ENCODE measurements at places on chromosomes 4 and X.

GRCh38 chr4:120354381-120354780, 287.7 kb upstream of the MAD2L1 start:
- no peak for DNase-seq

DNA sequence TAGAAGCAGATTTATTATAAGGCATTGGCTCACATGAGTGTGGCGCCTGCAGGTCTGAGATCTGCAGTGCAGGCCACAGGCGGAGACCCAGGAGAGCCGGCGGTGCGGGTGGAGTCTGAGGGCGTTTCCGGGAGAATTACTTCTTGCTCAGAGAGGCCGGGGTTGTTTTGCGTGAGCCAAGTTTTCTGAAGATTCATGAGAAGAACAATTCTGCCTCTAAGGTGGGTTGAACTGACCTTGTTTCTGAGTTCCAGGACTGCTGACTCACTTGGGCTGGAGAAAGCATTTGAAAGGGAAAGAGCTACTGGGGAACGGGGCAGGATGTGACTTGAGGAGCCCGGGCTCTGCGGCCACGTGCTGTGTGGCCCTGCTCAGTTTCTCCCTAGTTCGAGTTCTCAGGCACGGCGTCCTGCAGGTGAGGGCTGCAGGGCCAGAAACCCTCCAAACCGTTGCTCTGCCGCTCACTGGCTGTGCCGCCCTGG, 36.7 kb upstream of the SORCS2 start:
- DNase-seq, result peak; percentile 19

DNA sequence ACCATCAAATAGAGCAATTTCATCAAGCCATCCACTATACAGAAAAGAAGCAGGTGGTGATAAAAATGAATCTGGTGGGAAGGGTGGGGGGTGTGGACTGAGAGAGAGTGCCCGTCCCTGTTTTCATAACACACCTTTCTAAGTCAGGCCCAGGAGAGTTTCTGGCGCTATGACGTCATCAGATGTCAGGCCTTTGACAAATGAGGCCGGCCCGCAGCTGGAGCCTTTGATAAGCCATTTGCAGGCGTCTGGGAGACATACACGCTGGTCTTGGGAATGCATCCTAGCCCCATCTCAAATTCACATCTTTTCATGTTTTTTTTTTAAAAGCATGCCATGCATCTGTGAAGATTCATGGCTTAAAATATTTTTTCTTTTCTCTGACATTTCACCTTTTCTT, 404.5 kb downstream of the BCOR start:
- DNase-seq, result peak; percentile 16

- peak; percentile 28 for DNase-seq
Observed at GRCh38 chrX:54452920-54453319, 12.7 kb downstream of the TSR2 start.

DNA sequence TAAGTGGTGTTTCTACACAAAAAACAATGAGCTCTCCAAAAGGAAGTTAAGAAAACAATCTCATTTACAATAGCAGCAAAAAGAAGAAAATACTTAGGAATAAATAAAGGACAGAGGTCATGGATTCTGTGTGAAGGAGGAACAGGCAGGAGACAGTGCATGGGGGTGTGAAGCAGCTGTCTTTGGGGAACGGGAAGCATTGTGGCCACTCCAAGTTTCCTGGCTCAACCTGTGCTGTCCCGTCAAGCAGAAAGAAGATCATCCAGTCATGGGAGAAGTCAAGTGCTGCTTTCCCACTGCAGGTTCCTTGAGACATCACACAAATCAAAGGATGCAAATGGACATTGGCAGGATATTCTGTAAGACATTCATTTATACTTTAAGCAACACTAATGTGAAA, 66.1 kb upstream of the MAML3 start:
- DNase-seq, result no peak

- DNase-seq, result no peak
Observed at GRCh38 chr4:72152731-72153130, 120.9 kb downstream of the NPFFR2 start.

- DNase-seq, result no peak
Observed at GRCh38 chrX:72475952-72476668, 96.5 kb downstream of the HDAC8 start.

DNA sequence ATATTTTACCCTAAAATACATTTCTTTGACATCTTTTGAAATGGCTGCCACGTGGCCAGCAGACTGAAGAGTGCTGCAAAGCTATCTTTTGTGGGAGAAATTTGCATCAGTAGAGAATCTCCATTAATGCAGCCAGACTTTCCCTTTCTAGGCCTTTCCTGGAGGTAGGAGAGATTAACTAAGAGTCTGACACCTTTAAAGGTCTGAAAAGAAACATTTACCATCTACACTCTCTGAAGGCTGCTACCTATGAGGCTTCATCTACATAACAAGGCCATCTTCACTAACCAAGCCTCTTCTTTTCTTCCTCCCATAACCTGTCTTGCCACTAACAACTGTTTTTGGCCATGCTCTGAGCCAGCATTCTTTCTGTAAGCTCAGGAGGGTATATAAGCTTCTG, 17.8 kb upstream of the SPRY1 start:
- no peak for DNase-seq

- peak; percentile 53 for DNase-seq
Observed at GRCh38 chrX:50691820-50692219, 122.2 kb downstream of the SHROOM4 start.

DNA sequence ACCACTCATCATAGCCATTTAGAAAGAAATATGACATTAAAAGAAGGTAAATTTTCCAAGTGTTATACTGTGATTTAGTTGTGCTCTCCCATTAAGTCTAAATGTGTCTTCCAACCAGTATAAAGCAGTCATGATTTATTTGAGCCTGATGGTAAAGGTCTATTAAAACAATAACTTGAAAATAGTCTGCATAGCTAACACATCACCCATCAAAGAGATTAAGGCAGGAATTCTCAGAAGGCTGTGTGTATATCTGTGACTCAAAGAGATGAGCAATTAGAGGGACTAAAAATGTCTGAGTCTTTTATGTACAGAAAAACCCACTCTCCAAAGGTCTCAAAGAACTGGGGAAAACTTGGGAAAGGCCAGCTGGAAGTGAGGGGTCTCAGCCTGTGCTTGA, 70.3 kb upstream of the IQCM start:
- DNase-seq, result no peak

GRCh38 chrX:69556060-69557011, 52.2 kb downstream of the NALF2 start:
- DNase-seq, result peak; percentile 84

- DNase-seq, result peak; percentile 62
Observed at GRCh38 chr4:6343939-6344408, 74.3 kb downstream of the WFS1 start.

- DNase-seq, result no peak
Observed at GRCh38 chr4:39480902-39481695, 22.2 kb downstream of the LIAS start.

DNA sequence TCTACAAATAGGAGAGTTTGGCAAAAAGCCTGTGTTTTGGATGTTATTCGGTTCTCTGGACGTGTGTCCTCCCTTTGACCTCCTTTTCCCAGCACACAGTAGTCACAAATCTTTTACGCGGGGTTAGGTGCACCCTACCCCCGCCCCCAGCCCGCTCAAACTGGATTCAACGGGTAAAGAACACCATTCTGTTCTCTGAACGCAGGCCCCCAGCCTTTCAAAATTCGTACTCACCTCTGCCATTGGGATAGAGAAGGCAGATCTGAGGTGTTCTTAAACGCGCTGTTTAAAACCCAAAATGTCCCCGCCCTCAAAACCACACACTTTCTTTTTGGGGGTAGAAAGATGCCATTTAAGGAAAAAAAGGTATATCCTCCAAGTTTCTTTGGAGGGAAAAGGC, 2.7 kb downstream of the LEF1 start:
- no peak for DNase-seq

GRCh38 chr4:159227378-159227777, 124.5 kb downstream of the RAPGEF2 start:
- DNase-seq, result no peak

DNA sequence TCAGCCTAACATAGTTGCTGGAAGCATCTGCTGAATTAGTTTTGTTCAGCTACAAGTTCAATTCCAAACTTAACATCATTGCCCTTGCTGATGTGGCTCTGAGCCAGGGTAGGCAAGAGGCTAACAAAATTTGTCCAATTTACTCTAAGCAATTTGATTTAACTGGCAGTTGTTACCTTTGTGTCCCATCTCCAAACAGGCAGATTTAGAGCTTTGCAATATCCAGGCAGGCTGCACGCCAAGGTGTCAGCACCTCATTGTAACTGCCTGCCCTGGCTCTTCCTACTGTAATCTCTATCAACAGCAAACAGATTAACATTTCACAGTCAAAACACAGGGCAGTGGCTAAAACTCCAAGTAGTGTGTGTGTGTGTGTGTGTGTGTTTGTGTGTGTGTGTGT, 2070.6 kb downstream of the PCDH7 start:
- DNase-seq, result no peak

DNA sequence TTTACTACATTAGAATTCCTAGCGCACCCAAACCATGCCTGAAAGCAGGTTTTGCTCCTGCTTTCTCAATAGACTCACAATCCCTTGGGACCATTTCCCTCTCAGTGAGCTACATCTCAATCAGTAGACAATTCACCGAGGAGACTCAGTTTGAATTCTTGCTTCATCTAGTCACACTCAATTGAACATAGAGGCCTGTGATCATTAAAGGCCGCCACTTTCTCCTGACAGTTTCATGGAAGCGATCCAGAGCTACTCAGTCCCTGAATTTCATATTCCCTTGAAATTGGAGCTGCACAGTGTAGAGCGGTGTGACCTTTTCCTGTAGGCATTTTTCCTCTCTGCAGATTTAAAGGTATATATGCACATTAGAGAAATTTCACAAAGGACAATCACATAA, 193.9 kb upstream of the SPOCK3 start:
- DNase-seq, result no peak

GRCh38 chr4:99803566-99804101, 13.0 kb upstream of the DAPP1 start:
- DNase-seq, result no peak

Measured in Caco-2 (cell line).